Brain pericyte (primary cell): ENCODE measurements at places on chromosomes 1 and 21.

DNA sequence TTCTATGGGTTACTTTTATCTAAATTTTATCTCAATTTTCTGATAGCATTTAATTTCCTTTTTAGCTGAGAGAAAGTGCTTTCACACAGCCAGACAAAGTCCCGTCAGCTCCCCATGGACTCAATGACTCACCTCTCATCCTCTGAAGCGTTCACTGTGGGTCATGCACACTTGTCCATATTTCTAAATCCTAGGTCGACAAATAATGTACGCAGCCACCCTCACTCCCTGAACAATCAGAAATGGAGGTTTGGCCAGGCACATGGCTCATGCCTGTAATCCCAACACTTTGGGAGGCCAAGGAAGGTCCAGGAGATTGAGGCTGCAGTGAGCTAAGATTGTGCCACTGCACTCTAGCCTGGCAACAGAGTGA, 42.4 kb upstream of the COA6 start:
- DNase-seq, result no peak

- no peak for DNase-seq
Observed at GRCh38 chr1:243469497-243469896, 213.7 kb downstream of the SDCCAG8 start.

GRCh38 chr21:27831816-27832569, 865.1 kb upstream of the ADAMTS5 start:
- DNase-seq, result no peak

DNA sequence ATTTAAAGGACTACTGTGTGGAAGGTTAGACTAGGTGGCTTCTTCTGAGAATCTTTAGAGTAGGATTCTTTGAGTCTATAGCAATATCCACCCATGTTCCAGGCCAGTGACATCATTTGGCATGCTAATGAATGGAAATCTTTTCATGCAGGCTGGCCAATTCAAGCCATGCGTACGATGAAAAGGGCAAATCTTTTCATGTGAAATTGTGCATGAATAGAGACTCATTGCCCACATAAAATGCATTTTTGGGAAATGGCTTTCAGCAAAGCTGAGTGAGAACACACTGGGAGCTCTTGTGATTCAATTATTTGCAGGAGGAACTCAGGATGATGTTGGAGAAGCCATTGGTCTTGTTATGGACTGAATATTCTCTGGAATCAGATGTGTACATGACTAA, 324.9 kb upstream of the DAB1 start:
- no peak for DNase-seq

DNA sequence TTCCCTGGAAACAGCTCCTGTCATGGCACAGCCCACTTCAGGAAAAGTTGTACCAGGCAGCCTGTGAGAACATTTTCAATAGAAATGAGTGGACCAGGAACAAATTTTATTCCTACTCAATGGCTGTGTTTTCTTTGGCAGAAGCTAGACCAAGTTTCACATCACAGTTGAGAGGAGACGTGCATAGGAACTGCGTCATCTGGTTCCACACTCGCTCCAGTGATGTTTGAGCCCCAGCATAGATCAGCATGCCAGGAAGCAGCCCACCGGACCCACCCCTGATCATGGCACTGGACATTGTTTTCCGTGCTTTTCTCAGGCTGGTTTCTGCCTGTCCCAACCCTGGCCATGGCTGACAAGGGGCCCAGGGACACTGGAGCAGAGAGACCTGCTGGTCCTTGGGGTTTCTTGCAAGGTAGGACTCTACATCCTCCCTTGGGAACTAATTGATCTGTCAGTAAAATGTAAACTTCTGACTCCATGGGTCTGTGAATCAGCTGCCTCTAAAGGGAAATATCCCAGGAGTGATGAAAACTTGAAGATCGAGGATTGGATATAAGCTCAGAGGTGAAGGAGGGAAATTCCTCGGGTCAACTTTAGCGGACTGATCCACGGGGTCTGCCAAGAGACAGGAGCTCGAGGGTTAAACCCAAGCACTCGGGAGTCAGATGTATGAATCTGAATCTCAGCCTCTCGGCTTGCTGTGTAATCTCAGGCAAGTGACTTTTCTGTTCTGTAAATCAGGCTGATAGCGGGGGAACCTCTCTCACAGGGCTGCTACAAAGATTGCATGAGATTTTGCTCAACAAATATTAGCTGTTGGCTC, 35.7 kb downstream of the NEK2 start:
- peak; percentile 77 for DNase-seq

GRCh38 chr1:160758521-160758920, 19.5 kb downstream of the SLAMF7 start:
- no peak for DNase-seq

- no peak for DNase-seq
Observed at GRCh38 chr1:172883844-172884243, 166.9 kb downstream of the TNFSF18 start.

DNA sequence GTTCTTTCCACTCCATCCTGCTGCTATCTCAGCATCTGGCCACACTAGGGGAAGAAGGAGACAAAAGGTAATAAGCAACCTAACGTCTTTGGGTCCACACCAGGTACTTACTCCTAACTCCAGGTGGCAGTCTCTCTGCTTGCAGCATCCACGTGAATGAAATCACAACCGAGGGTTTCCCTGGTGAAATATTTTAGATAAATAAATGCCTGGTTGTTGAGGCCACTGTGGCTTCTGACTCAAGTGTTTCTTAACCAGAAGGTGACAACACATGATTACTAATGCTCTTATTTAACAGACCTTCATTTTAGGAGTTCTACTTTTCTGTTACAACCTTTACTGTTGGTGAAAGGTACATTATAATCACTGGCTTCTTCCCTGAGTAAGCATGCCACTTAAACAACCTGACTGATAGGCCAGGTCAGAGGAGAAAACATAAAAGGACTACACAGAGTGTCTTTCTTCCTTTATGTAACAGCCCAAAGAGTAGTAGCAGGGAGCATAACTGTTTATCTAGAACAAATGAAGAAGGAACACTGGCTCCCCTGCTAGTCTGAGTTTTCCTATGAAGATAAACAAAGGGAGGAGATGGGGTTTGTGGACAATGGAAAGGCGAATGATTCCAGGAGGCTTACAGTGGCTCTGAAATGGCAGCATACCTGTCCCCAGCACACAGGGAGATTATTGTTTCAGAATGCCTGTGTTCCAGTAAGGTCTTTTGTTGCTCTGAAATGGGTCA, 59.9 kb downstream of the SYT6 start:
- DNase-seq, result no peak

- no peak for DNase-seq
Observed at GRCh38 chr1:85799737-85800136, 91.5 kb upstream of the ZNHIT6 start.

DNA sequence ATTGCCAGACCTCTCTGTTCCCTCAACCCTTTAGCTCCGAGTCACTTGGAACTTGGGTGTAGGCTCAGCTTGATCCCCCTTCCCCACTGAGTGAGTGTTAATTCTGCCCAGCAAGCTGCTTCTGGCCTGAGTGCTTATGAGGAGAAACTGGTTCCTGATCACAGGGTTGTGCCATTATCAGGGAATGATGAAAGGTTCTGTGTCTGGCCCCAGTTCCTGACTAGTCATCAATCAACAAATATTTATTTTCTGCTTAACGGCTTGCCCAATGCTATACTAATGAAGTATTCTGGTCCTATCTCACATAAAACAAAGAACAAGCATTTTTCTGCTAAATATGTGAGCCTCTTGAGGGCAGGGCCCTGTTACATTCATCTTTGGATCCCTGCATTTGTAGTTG, 20.8 kb downstream of the CC2D1B start:
- no peak for DNase-seq

DNA sequence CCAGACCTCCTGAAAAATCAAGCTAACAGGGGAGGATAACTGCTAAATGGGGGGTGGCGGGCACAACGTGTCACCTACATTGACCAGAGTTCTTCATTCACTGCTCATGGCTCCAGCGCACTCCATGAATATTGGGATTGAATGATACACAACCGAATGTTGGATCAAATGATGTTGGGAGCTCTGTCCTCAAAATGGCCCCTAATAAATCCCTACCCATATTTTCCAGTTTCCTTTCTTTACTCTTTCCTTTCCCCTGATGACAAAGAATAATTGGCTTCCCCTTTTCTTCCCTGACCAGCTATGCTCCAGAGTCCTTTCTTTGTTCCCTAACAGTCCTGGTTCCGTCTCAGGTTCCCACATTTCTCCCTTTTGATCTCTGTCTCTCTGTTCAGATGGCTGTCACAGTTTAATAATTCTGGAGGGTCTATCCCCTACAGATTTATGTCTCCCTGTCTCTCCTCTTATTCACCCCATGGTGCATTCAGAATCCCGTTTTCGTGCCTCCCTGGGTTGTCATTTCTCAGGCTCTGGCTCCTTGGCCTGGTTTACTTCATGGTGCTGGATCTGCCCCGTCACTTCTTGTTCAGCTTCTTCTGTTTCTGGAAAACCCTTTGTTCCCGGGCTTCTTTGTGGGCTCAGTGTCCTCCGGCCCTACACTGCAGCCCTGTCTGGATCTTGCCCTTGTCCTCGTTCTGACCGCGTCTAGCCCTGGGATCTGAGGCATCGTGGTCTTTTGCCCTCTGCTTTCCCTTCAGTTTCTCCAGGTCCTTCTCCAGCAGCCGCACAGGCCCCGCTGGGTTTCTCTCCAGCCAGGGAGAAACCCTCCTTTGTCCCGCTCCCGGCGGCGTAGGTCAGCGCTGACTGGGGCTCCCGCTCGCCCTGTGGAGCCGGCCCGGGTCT, 78.3 kb downstream of the NDUFS5 start:
- DNase-seq, result no peak

DNA sequence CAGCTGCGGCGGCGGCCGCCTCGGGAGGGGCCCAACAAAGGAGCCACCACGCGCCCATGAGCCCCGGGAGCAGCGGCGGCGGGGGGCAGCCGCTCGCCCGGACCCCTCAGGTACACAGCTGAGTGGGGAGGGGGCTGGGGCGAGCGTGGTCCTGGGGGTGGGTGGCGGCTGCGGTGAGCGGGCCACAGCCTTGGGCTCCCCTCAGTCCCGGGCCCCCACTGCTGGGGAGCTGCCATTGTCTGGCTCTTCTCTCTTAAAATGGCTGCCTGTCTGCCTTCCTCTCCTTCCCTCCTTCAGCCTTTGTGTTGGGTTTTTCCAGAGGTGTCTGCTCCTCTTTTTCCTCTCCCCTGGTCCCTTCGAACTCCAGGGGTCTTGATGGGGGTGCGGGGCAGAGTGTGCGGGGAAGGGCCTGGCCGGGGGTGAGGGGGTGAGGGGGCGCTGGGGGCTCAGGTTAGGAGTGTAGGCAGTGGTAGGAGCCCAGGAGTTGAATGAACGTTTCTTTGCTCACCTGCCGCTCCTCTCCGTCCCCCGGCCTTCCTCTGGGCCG, 1.7 kb downstream of the ARID1A start:
- no peak for DNase-seq

- no peak for DNase-seq
Observed at GRCh38 chr1:221841983-221842335, 100.1 kb upstream of the DUSP10 start.

DNA sequence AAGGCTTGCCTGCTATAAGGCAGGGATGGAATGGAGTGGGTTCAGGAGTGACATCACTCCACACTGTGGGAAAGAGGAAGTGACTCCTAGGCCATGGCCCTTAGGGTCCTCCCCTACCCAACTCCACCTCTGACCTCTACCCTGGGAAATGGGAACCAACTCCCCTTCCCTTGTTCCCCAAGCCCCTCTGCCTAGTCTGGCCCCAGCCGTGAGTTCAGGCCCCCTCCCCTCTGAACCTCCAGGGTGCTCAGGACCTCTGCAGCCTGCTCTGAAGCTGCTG, 3.8 kb upstream of the GUCA2A start:
- DNase-seq, result no peak

GRCh38 chr1:242056988-242057744, 58.3 kb upstream of the MAP1LC3C start:
- DNase-seq, result no peak

DNA sequence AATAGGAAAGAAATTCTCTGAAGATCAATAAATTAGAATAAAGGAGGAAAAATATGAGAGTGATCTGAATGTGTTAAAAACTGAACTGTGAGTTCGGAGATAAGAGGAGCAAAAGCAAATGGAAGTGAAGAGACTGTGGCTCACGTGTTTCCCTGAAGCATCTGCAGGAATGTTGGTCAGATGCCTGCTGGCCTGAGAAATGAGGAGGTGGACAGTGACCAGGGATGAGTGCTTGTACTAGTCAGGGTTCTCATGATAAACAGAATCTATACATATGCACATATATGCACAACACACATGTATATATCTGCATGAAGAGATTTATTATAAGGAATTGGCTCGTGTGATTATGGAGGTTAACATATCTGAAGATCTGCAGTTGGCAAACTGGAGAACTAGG, 103.4 kb upstream of the TIAM1 start:
- DNase-seq, result no peak

- no peak for DNase-seq
Observed at GRCh38 chr1:160492617-160493016, 30.4 kb downstream of the SLAMF6 start.

DNA sequence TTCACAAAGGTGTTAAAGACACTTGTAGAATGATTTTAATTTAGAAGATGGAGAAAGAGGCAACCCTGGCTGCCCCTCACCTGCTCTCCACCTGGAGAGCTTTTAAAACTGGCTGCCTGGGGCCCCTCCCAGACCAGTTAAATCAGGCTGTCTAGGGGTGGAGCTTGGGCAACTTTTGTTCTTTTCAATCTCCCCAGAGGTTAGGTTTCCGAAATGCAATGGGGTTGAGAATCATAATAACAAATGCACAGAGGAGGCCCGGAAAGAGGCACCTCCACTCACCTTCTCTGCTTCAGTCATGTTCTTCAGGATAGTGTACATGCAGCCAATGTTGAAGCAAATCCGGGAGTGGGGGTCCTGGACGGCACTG, 400 bp downstream of the NCF2 start:
- DNase-seq, result no peak

DNA sequence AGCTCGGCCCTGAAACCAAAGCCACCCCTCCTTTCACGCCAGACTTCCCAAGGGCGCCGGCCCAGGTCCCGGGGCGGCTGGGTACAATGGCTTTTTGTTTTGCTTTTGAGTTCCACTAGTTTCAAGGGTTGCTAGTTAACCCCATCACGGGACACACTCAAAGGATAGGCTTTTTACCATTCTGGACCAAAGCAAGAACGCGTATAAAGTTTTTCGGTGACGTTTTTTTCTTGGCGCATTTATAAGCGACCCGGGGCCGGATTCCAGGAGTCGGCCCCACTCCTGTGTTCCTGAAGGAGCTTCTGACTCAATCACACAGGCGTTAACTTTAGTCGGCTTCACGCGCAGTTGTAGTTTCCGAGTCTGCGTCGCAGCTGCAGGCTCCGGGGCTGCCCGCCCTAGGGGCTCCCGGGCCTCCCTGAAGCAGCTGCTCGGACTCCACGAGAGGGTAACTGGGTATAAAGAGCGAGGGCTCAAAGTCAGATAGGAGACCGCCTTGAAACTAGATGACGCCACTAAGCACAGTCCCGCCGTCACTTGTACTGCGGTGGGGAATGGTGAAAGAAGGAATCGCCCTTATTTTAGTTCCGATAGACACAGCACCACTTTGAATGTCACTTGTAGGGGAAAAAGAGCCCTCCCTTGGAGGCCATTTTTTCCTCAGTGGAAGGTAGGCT, 707 bp upstream of the KLHL21 start:
- no peak for DNase-seq

DNA sequence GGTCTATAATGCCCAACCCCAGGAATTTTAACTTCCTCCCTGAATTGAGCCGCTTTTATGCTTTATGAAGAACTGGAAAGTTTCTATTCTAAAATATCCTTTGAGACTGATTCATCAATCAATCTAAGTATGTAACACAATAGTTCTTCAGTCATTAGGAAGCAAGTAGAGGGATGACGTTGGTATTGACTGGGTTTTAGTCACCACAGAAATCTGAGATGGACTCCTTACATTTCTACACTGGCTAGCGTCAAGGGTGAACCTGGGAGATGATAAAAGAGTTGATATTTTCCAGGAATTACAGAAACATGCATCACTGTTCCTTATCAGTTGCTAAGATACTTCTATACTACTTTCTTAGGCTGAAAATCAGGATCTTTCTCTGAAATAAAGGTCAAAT, 308.0 kb downstream of the HMCN1 start:
- no peak for DNase-seq
